ENCODE measurements at places on chromosomes 1 and 21. TPM values are rescaled to one million over a fixed set of nuclear protein-coding genes. Genes with fewer than 3 reads are reported as not detected.

DNA sequence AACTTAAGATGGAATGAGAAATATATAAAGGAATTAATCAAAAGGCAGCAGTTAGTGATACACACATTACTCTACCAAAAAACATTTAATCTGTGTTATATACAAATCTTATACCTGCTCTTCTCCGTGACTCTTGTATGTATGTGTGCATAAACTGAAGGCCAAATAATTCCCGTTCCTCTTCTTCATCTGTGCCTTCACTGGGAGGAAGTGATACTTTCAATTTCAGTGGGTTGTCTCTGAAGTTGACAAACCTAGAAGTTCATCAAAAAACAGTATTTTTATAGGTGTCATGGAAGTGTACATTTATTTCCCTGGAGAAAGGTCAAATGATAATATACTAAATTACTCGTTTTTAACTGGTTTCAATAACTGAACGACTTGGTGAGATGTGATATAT, 19.3 kb downstream of the TRMT13 start:
- no peak for DNase-seq

DNA sequence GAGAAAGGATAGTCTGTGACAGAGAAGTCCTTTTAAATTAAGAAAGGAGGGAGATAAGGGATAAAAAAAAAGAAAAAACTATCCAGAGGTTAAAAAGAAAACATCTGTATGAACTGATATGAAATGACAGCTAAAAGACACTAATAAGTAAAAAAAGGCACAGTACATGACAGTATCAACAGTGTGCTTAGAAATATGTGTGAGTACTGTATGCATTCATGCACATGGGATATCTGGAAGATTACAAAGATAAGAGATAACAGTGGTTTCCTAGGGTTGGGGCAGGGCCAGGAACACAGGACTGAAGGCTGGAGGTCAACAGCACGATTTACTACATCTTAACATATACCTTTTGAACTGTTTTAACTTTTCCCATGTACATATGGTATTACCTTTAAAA, 13.3 kb downstream of the PTP4A2 start:
- no peak for DNase-seq

Gene HTR1D
- 9.4 TPM for polyA plus RNA-seq

GRCh38 chr1:100700586-100700985, 19.0 kb upstream of the VCAM1 start:
- no peak for DNase-seq

Gene CYP4Z1
- not detected for polyA plus RNA-seq

GRCh38 chr1:5415606-5416005, 576.6 kb downstream of the NPHP4 start:
- DNase-seq, result no peak

GRCh38 chr1:164619006-164619784, 60.2 kb downstream of the PBX1 start:
- DNase-seq, result no peak

DNA sequence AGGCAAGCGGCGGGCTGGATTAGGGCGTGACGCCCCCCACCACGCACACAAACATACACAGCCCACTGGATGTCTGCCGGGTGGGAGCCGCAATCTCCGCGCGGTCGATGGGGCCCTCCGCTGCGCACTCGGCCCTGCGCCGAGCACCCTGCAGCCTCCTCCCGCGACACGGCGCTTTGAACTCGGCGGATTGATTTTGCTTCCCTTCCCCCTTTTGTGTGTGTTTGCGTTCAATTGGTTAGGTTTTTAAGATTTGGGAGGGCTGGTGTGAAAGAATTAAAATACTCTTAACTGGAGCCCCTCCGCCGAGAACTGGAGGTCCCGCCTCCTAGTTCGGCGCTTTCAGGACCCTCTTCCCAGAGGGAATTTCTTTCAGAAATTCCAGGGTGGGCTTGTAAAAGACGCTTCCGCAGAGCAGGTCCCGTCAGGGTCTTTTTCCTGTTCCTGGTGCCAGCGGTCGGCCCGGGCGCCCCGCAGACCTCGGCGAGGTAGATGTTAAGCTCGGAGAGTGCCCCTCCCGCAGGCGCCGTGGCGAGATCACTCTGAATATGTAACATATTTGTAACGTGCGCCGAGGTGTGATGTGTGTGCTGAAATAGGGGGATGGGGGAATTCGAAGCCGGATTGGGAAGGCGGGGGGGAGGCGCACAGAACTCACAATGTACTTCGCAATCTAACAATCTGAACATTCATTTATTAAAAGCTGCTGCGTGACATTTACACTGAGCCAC, 8.0 kb upstream of the BARHL2 start:
- DNase-seq, result no peak

- no peak for DNase-seq
These were observed 51.6 kb downstream of the CRB1 start for GRCh38 chr1:197319631-197320030.

- no peak for DNase-seq
These were observed 934 bp downstream of the ASPM start for GRCh38 chr1:197145446-197146024.

DNA sequence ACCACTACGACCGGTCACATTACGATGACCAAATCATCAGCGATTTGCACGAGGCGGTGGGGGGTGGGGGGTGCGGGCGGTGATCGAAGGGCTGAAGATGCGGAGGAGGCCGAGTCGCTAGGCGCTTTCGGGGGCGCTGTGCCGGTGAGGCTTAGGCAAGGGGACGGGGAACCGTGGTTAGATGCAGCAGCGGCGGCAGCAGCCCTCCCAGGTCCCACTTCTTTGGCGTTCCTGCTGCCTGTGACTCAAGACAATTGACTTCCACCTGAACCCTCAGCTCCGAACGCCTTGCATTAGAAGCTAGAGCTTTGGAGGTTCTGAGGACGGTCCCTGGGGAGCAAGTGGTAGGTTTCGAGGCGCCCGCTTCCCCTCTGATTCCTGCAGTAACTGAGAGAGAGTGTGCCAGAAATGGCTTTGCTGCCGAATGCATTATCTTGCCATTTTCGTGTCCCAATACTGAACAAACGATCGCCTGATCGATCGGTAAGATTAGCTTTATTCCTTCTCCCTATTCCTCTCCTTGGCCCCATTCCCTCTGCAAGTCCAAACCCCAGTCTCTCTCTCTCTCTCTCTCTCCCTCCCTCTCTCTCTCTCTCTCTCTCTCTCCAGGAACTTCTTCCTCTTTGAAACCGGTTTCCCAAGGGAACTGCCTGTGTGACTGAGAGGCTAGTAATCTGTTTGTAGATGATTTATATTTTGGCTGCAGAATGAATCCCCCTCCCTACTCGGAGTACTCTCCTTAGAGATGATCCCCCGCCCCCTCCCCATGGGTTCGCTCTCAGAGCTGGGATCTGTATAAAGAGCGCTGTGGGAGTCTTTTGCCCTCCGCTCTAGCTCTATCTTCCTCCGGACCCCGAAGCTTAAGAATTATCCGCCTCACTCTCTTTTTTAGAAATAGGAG, 735 bp upstream of the BRINP3 start:
- DNase-seq, result peak; percentile 24

DNA sequence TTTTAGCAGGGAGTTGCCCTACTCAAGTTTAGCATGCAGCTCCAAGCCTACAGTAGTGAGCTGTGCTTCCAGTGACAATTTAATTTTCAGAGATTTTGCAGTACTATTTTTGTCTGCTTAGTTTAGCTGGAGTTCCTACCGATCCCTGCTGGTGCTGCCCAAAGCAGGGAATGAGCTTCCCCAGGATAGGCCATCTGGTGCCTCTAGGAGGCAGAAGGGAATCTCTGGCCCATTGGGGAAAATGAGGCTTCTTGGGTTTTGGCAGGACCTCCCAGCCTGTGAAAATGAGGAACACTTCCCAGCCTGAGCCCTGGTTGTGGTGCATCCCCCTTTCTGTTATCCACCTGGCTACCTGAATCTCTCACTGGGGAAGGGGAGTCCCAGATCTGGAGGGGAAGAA, 149.2 kb downstream of the RASAL2 start:
- DNase-seq, result no peak

Gene IL12RB2
- polyA plus RNA-seq, result not detected

Gene TTC22
- not detected for polyA plus RNA-seq

Gene LMOD1
- not detected for polyA plus RNA-seq

DNA sequence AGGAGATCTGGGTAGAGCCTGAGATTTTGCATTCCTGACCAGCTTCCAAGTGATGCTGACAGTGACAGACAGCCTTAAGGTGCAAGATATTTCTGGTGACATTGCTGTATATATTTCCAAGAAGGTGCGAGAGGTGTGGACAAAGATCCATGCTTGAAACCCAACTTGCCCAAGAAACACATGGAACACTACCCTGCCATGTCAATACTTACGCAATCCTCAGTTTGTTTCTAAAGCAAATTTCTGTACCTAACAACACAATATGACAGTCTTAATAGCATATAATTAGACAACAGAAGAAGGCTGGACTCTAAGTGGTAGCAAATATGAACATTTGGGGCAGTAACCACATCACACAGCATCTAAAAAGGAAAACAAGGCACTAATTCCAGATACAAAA, 260.4 kb downstream of the DSCAM start:
- DNase-seq, result no peak

Gene LCA5L
- 0.99 TPM for polyA plus RNA-seq

Gene NUP210L
- not detected for polyA plus RNA-seq

- no peak for DNase-seq
These were observed 8.3 kb downstream of the NFYC start for GRCh38 chr1:40699787-40700186.

Gene OR10J1
- polyA plus RNA-seq, result not detected

DNA sequence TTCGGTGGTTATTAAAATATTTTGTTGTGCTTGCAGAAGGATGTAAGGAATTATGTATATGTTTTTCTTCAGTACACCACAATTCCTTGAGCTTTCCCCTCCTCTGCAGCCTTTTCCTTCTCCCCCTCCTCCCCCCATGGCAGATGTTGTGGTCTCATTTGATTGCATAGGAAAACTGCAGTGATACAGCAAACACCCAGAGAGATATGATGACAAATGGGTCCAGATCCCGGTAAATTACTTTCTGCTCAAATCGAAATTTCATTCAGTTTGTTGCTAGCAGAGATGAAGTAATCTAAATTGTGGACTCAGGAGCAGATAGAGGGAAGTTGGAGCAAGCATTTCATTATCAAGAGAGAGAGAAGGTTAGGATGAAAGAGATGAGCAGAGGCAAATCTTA, 9.9 kb downstream of the LMO4 start:
- DNase-seq, result no peak

DNA sequence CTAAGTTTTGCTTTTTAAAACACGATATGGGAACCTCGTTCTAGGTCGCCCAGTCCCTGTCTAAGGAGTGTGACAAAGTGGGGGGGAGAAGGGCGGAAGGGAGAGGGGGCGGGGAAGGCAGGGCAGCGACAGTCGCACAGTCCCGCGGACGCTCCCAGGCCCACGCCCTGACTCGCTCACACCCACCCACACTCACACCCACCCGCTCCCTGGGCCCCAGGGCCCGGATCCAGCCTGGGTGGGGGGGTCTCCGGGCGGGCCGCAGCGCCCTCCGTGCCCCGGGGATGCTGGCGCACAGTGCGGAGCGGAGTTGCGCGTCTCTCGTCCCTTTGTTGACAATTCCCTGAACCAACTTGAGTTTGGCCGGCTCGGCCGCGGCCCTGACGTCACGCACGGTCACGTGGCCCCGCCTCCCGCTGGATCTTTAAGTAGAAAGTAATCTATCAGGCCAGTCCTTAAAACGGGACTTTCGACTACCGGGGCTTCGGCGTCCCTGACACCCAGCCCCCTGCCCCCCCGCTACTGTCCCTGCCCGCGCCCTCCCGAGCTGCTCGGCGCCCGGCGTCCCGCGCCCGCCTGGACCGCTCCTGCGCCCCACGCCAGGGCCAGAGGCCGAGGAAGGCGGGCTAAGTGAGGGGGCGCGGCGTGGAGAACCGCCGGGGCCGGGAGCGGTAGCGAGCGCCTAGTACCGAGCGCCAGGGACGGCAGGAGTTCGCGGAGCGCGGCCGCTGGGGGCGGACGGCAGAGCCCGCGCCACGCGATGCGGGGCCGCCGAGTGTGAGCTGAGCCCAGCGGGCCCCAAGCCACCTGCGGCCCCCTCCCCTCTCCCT, at the start of gene FOXD3:
Gene FOXD3, plus strand, starts transcription at position 454 of the 830 bp plus-strand sequence. CDS start 492 bp downstream, outside the sequence.
- DNase-seq, result peak; percentile 74

GRCh38 chr1:226074046-226074445, 11.5 kb downstream of the H3-3A start:
- DNase-seq, result no peak

- no peak for DNase-seq
These were observed 858 bp upstream of the SUSD4 start for GRCh38 chr1:223364685-223365382.

- peak; percentile 66 for DNase-seq
These were observed 122.8 kb upstream of the USP24 start for GRCh38 chr1:55337801-55338447.

Gene SLC25A34
- polyA plus RNA-seq, result 0.19 TPM

- DNase-seq, result no peak
These were observed 98.4 kb upstream of the GADD45A start for GRCh38 chr1:67586596-67586995.

DNA sequence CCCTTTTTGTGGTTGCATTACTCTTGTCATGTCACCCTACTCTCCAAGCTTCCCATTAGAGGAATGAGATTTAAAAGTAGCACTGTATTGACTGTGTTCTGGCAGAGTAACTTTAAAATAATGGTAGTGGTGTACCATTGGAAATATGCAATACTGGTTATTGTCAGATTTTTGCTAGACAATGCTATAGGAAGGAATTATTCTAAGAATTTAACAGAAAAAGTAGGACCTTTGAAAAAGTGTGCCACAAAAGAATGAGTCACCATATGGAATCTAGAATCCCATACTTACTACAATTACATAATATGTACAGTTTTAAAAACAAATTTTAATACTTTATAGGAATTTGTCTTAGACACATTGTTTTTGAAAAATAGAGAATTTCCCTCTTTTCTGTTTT, 13.8 kb downstream of the MIER1 start:
- DNase-seq, result no peak

DNA sequence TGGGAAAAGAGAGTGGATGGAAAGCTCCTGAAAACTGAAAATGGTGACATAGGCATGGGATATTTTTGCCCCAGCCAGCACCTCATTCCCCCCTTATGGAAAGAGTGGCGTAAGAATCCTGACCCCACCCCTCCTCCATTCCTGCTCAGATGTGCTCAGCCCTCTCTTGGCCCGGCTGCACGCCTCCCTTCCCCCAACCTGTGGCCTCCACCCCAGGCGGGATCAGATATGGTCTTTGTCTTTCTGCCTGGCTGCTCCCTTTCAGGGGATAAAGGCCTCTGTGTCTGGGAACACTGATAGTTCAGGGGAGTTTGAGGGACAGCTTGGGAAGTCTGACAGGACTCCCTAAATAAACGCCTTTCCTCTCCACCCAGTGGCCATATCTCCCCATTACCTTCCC, 49.8 kb downstream of the KIRREL1 start:
- no peak for DNase-seq

GRCh38 chr21:29078869-29079767, 5.7 kb upstream of the CCT8 start:
- DNase-seq, result no peak

DNA sequence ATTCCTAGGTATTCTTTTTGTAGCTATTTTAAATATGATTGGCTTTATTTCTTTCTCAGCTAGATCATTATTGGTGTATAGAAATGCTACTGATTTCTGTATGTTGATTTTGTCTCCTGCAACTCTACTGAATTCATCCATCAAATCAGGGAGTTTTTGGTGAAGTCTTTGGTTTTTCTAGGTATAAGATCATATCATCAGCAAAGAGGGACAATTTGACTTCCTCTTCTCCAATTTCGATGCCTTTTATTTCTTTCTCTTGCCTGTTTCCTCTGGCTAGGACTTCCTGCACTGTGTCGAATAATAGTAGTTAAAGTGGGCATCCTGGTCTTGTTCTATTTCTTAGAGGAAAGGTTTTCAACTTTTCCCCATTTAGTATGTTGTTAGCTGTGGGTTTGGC, 27.5 kb upstream of the PRKACB start:
- no peak for DNase-seq

- no peak for DNase-seq
These were observed 59.9 kb upstream of the SOD1 start for GRCh38 chr21:31599563-31599962.
